Tongue (tissue), 3 donors: ENCODE measurements at places on chromosomes 5 and 9. TPM values are rescaled to one million over a fixed set of nuclear protein-coding genes. Genes with fewer than 3 reads are reported as not detected.

The RNF183 gene
- total RNA-seq, result 0.21 TPM

The ESM1 gene
- total RNA-seq, result 5.0 TPM

GRCh38 chr9:133978899-133979272, 13.2 kb downstream of the VAV2 start:
- DNase-seq, result no peak

The TAF1L gene
- 0.21 TPM for total RNA-seq

The C9orf152 gene
- 2.3 TPM for total RNA-seq

GRCh38 chr5:115022303-115022702, 147.4 kb downstream of the TRIM36 start:
- DNase-seq, result no peak

The TTC33 gene
- 43.8 TPM for total RNA-seq

The COL23A1 gene
- 5.4 TPM for total RNA-seq

The DOCK2 gene
- total RNA-seq, result 11.5 TPM

DNA sequence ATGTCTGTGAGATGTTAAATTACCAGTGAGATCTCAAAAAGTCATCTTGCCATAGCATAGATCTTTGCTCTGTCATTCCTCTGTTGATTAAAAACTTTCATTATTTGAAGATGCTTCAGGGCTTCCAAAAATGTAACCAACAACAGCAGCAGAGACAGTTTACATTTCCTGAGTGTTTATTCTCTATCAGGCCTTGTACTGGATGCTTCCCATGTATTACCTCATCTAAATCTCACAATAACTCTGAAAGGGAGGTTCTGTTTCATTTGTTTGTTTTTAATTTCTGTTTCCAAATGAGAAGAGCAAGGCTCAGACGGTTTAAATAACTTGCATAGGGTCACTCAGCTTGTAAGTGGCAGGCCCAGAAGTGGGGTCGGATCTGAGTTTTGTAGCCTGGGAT, 45.2 kb downstream of the MRRF start:
- no peak for DNase-seq

DNA sequence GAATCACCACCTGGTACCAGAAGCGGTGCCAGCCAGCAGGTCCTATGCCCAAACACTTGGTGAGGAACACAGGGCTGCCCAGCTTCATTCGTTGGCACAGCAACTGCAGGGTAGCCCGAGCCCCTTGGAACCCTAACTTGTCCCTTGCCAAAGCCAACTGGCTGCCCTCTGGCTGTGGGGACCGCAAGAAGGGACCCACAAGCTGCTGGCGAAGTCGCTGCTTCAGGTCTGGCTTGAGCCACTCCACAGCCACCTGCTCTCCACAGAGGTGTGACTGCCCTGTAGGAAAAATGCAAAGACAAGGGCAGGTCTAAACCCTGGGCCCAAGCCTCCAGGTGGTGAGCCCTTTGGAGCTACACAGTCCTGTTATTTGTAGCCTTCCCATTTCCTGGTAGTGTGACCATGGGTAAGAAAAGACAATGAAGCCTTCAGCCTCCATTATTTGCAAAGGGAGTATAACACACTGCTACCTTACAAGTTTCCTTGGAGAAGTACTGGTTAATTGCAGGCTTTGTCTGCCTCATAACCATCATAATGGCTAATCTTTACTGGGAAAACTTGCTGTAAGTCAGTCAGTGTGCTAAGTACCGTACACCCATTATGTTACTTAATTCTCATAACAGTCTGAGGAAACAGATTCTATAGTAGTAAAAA, 1.8 kb downstream of the DND1 start:
- DNase-seq, result no peak

The SLC23A1 gene
- not detected for total RNA-seq

The SLC25A2 gene
- not detected for total RNA-seq

DNA sequence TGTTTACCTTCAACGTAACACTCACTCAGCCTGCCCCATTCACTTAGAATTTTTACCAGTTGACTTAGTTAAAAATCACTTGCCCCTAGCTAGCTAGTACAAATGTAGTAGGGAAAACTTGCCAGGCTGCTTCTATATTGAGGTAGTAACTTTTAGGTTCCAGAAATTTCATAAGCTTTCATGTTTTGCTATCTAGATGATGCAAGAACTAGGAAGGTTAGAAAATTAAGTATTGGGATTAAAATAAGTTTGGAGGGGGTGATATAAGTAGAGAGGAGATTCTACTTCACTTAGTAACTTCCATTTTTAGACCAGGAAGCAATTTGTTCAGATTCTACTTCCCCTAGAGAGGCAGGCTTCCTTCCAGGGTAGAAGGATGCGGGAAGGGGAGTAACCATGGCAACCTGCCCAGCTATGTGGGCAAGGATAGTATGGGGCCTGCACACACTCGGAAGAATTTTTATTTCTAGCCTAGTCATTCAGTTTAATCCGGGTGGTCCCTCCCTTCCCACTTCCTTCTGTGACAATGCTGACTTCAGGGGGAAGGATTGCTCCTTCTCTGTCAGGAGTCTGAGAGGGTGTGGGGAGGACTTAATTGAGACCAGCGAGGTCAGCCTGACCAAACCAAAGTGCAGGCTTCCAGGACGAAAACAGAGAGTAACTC, 4.2 kb downstream of the DAB2 start:
- peak; percentile 53 for DNase-seq

- no peak for DNase-seq
These were observed 52.8 kb downstream of the ROR2 start for GRCh38 chr9:91897201-91897600.

DNA sequence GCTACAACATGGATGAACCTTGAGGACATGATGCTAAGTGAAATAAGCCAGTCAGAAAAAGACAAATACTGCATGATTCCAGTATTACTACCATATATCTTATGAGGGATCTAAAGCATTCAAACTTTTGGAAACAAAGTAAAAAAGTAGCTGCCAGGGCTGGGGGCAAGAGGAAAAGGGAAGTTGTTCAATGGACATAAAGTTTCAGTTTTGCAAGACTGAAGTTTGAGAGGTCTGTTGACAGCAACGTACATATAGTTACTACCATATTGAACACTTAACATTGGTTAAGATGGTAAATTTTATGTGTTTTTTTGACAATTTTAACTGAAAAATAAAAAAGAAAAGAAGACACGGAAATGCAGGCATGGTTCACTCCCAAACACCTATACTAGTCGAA, 77.6 kb downstream of the MAPKAP1 start:
- no peak for DNase-seq

- DNase-seq, result no peak
These were observed 57.6 kb downstream of the PPP2R2B start for GRCh38 chr5:146820987-146821386.

The PRUNE2 gene
- total RNA-seq, result 26.3 TPM

GRCh38 chr5:34886392-34887119, 28.7 kb downstream of the RAD1 start:
- no peak for DNase-seq

- DNase-seq, result no peak
These were observed 80.7 kb downstream of the PTPDC1 start for GRCh38 chr9:94164806-94165549.

GRCh38 chr9:114356792-114357191, 27.1 kb downstream of the ORM2 start:
- no peak for DNase-seq

- no peak for DNase-seq
These were observed 94.8 kb downstream of the ROR2 start for GRCh38 chr9:91855196-91855595.

The IL3 gene
- not detected for total RNA-seq

- DNase-seq, result no peak
These were observed 46.7 kb downstream of the VAV2 start for GRCh38 chr9:133945314-133945975.

The KCTD16 gene
- total RNA-seq, result 0.10 TPM

The CENPP gene
- total RNA-seq, result 7.7 TPM

The SLC6A18 gene
- not detected for total RNA-seq

DNA sequence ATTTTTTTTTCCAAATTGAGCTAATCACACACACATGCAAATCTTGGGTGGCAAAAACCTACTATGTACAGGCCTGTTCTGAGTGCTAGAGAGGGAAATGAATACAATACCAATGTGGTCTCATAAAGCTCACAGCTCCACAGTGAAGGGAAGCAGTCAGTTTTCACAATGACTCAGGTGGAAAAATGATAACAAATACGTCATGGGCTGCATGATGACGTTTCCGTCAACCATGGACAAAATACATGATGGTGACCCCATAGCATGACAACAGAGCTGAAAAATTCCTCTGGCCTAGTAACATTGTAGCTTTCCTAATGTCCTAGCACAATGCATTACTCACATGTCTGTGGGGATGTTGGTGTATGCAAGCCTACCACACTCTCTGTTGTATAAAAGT, 252.5 kb downstream of the TRIM32 start:
- no peak for DNase-seq

- no peak for DNase-seq
These were observed 681.8 kb downstream of the SEMA5A start for GRCh38 chr5:8864053-8864452.

DNA sequence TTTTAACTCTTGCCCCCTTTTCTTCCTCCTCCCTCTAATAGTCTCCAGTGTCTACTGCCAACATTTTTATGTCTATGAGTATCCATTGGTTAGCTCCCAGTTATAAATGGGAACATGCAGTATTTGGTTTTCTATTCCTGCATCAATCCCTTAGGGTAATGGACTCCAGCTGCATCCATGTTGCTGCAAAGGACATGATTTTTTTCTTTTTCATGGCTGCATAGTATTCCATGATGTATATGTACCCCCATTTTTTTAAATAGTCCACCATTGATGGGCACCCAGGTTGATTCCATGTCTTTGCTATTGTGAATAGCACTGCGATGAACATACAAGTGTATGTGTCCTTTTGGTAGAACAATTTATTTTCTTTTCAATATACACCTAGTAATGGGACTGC, 993.7 kb downstream of the EFNA5 start:
- no peak for DNase-seq

The PCDHGB4 gene
- 5.9 TPM for total RNA-seq

The ALDH1A1 gene
- total RNA-seq, result 62.8 TPM

GRCh38 chr9:137611623-137612609, 6.4 kb downstream of the ARRDC1 start:
- DNase-seq, result peak; percentile 59

DNA sequence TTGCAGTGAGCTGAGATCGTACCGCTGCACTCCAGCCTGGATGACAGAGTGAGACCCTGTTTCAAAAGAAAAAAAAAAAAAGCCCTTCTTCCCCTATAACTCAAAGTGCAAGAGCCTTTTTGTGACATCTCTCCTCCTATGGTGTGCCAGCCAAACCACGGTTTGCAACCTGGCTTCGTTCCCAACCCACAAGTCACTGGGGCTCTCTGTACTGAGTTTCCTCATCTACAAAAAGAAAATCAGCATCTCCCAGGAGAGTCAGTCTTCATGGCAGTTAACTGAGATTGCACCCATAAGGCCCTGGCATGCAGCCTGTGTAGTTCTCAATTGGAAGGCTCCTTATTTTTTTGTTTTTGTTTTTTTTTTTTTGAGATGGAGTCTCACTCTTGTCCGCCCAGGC, 14.8 kb downstream of the ODF2 start:
- no peak for DNase-seq
